Urinary bladder (tissue), 4 donors: ENCODE measurements at places on chromosomes 12 and 14. TPM values are rescaled to one million over a fixed set of nuclear protein-coding genes. Genes with fewer than 3 reads are reported as not detected.

- no peak for DNase-seq
These were observed 251.2 kb downstream of the C12orf42 start for GRCh38 chr12:103244596-103244995.

GRCh38 chr14:69370061-69370460, 28.0 kb downstream of the ERH start:
- DNase-seq, result no peak

The BMAL2 gene
- 9.3 TPM for total RNA-seq

DNA sequence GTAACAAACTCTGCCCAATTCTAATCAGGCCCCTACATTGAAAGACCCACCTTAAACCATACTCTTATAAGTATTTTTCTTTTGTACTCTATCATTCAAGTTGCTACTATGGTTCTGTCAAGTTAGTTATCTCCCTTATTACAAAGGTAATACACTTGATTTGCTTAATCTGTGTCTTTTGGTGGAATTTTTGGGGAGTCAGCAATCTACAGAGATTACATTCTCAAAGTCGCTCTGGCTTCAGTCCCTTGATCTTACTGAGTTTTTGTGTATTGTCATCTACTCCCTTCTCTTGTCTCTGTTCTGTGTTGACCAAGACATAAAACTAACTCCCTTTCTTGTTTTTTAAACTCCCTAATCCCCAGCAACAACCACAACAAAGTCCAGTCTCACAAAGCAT, 353.1 kb downstream of the LRIG3 start:
- no peak for DNase-seq

The ERBB3 gene
- total RNA-seq, result 34.4 TPM

The CFAP251 gene
- 3.0 TPM for total RNA-seq

GRCh38 chr12:75725521-75726111, 214.2 kb upstream of the KRR1 start:
- no peak for DNase-seq

- no peak for DNase-seq
These were observed 13.2 kb downstream of the SERPINA5 start for GRCh38 chr14:94594441-94594840.

DNA sequence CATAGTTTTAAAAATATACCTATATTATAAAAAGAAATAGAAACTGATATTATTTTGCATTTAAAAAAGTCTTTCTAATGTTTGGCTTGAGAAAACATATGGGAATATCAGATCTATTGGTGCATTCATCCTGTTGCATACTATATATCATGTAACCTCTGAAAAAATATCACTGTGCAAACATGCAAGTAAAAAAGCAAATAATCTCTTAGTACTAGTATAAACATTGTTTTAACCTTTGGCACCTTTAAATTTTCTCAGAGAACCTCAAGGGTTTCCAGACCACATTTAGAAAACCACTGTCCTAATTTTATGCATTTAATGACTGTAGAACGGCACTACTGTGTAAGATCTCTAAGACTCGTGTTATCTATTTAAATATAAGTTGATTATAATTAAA, 416.8 kb downstream of the LRFN5 start:
- no peak for DNase-seq

GRCh38 chr14:100662879-100663760, 63.6 kb upstream of the DLK1 start:
- no peak for DNase-seq

GRCh38 chr12:98799146-98799810, 154.2 kb downstream of the APAF1 start:
- no peak for DNase-seq

- DNase-seq, result no peak
These were observed 12.3 kb upstream of the DLK1 start for GRCh38 chr14:100714258-100714892.

- no peak for DNase-seq
These were observed 78.6 kb upstream of the TBX3 start for GRCh38 chr12:114762490-114763110.

GRCh38 chr12:69163681-69164362, 75.5 kb upstream of the CPSF6 start:
- no peak for DNase-seq

The TMEM132C gene
- 11.1 TPM for total RNA-seq

The NOVA1 gene
- total RNA-seq, result 31.6 TPM

The SLC22A17 gene
- 30.5 TPM for total RNA-seq
